ENCODE measurements at places on chromosomes 11 and 22. TPM values are rescaled to one million over a fixed set of nuclear protein-coding genes. Genes with fewer than 3 reads are reported as not detected.

The OR51B5 gene
- total RNA-seq, result 0.57 TPM

The CD6 gene
- total RNA-seq, result not detected

The CNIH2 gene
- total RNA-seq, result not detected

The GGTLC2 gene
- not detected for total RNA-seq

The SLC43A3 gene
- 70.2 TPM for total RNA-seq

The CASP12 gene
- total RNA-seq, result not detected

The BUD13 gene
- total RNA-seq, result 10.3 TPM

The TMEM191B gene
- total RNA-seq, result not detected

The RASGRP2 gene
- total RNA-seq, result 1.0 TPM

The AP1B1 gene
- 95.5 TPM for total RNA-seq

The PDGFD gene
- total RNA-seq, result 1.7 TPM

The LARGE2 gene
- total RNA-seq, result not detected

The CD3E gene
- not detected for total RNA-seq

The ZP1 gene
- total RNA-seq, result 0.14 TPM

The HTR3A gene
- total RNA-seq, result not detected

The ST13 gene
- total RNA-seq, result 126 TPM

The BIRC3 gene
- 4.4 TPM for total RNA-seq

The SHANK3 gene
- total RNA-seq, result 1.1 TPM

The C11orf87 gene
- total RNA-seq, result not detected

The PGAP2 gene
- 11.0 TPM for total RNA-seq

The ANKK1 gene
- total RNA-seq, result 0.44 TPM

The FXYD2 gene
- total RNA-seq, result 0.22 TPM

The KRTAP5-10 gene
- total RNA-seq, result not detected

The PDE2A gene
- total RNA-seq, result 2.9 TPM

The OR10A2 gene
- not detected for total RNA-seq

The CALCA gene
- not detected for total RNA-seq

The SCGB1C1 gene
- not detected for total RNA-seq

The TEX54 gene
- total RNA-seq, result not detected

The POU2AF3 gene
- 0.14 TPM for total RNA-seq

The ANO9 gene
- total RNA-seq, result not detected

The GRK2 gene
- 47.2 TPM for total RNA-seq

The CFL1 gene
- 1,285 TPM for total RNA-seq

The PGA5 gene
- total RNA-seq, result not detected

The FGF4 gene
- not detected for total RNA-seq

The CHADL gene
- 1.1 TPM for total RNA-seq

The ANGPTL5 gene
- total RNA-seq, result not detected

The CHRM1 gene
- not detected for total RNA-seq

The DYNC2H1 gene
- 31.4 TPM for total RNA-seq

The SLC22A8 gene
- not detected for total RNA-seq
